ENCODE measurements at places on chromosomes 3 and 15. TPM values are rescaled to one million over a fixed set of nuclear protein-coding genes. Genes with fewer than 3 reads are reported as not detected.
A peak's percentile ranks its signal among the peaks of the same experiment; 100 is the strongest.

Gene P2RY12
- 0.18 TPM for total RNA-seq

Gene C3orf22
- not detected for total RNA-seq

Gene RPS27L
- total RNA-seq, result 193 TPM

Gene CERS3
- not detected for total RNA-seq

Gene PATL2
- 0.72 TPM for total RNA-seq

Gene GMNC
- total RNA-seq, result not detected

Gene TMCO5A
- total RNA-seq, result 0.49 TPM

Gene RLBP1
- total RNA-seq, result not detected

Gene NTRK3
- 19.6 TPM for total RNA-seq

Gene BCHE
- total RNA-seq, result 5.7 TPM

GRCh38 chr3:41836360-41837134 is 125.4 kb downstream of the ULK4 start:
- no peak for DNase-seq

DNA sequence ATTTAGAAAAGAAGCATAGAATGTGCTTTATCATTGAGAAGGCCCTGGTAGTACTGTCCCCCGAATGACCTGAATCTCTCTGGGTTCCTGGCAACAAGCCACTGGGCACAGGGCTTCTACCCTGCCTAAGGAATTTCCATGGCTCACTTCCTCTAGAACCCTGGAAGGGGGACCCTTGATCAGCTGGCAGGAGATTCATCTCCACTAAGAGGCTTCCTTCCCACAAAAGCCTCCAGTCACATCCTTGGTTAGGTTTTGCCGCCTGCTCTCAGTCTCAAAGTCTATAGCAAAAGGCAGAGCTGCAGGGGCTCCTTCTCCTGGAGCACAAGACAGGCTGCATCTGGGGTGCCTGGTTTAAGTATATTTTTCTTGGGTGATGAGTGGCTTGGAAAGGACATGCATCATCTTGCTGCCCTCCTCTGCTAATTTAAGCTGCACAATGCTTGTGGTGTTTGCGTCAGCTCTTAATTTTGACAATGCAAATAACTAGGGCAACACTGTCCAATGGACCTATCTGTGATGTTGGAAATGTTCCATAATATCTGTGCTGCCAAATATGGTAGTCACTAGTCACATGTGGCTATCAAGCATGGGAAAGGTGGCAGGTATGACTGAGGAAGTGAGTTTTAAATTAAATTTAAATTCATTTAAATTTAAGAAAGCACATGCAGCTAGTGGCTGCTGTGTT is 33.4 kb upstream of the RARRES1 start:
- DNase-seq, result no peak

DNA sequence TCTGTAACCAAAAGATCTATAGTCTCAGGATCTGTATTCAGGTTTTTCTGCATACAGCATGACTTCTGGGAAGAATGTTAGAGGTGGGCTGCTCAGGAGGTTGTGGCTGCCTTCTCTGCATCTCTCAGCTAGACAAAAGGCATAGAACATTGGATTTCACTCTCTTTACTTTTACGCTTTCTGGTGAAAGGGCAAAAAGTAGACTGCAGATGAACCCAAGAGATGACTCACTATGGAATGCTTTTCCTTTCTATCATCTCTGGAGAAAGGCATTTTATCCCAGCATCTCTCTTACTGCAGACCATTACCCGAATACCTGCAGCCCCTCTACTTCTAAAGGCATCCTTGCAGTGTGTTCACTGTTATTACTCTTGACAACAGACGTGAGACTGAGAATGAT is 222.2 kb downstream of the WNT5A start:
- no peak for DNase-seq

DNA sequence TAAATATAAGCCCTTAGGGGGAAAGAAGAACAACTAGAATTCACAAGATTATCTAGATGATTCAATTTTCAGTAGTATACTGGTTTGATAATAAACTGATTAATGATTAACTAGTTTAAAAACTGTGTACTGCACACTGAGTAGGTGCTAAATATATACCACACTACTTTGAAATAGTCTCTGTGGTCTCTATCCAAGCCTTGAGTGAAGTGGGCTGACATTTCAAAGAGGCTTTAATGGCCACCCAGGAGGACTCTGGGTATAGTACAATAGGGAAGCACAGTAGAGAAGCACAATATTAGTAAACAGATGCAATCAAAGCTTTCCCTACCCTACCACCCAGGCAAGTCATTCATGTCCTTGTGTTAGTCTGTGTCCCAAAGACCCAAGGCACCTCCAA is 46.7 kb downstream of the FILIP1L start:
- DNase-seq, result no peak

GRCh38 chr3:144477593-144477992 is 506.0 kb downstream of the DIPK2A start:
- no peak for DNase-seq

- no peak for DNase-seq
Measured at GRCh38 chr3:32551087-32551486, 19.6 kb downstream of the DYNC1LI1 start.

DNA sequence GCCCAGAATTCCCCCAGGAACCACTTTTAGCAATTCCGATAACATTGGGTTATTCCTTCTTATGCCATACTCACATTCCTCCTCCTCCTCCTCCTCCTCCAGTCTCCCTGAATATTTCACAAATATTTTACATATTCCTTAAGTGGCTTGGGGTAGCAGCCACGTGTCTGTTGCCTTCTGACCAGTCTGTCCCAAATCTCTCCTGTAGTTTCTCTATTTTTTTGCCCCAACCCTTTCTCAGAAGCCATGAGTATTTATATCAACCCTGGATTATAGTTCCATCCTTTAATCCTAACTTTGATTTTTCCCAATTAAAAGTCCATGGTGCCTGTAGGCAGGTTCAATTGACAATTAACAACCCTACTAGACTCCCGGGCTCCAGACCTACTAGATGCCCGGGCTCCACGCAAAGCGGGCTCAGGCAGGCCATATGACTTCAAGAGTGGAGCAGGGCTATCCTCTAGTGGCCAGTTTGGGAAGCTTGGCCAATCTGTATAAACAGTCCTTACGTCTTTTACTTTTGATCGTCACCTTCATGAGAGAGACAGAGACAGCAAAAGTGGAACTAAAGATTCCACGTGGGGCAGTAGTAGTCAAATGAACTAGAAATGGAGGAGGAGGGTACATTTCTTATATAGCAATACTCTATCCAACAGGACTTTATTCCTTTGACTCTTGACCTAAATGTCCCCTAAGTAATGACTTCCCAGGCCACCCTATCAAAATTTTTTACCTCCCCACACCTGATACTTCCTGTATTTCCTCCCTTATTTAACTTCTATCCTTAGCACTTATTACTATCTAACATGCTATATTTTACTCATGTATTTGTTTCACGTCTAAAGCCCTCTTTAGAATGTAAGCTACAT is 69.7 kb downstream of the USF3 start:
- peak; percentile 67 for DNase-seq

DNA sequence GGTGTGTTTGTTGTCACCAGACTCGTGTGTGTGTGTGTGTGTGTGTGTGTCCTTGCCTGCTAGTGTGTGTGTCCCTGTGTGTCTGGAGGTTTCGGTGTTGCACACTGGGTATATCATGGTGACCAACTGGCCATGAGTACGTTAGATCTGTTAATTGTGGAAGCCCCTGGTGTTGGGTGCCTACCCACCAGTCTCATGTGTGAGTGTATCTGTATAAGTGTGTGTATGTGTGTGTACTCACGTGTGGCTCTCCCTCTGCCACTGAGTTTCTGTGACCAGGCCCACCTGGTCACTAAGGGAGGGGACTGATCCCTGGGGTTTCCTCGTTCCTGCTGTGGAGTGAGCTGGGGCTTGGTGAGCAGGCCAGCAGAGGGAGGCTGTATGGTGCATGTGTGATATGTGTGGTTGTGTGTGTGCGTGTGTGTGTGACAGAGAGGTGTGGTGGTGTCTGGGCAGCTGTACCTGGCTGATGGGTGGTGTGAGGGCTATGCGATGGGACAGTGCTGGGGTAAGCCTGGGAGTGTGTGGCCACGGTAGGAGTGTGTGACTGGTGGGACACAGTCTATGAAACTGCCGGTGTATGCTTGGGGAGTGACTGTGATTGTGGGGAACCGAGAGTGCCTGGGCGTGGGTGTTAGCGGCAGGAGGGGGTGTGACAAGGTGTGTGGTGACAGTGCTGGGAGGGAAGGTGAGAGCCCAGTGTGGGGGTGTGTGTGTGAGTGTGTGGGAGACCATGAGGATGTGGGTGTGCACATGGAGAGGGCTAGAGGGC is 1.8 kb downstream of the PRKCD start:
- peak; percentile 4 for DNase-seq

- DNase-seq, result no peak
Measured at GRCh38 chr3:14663396-14664135, 11.4 kb upstream of the C3orf20 start.

DNA sequence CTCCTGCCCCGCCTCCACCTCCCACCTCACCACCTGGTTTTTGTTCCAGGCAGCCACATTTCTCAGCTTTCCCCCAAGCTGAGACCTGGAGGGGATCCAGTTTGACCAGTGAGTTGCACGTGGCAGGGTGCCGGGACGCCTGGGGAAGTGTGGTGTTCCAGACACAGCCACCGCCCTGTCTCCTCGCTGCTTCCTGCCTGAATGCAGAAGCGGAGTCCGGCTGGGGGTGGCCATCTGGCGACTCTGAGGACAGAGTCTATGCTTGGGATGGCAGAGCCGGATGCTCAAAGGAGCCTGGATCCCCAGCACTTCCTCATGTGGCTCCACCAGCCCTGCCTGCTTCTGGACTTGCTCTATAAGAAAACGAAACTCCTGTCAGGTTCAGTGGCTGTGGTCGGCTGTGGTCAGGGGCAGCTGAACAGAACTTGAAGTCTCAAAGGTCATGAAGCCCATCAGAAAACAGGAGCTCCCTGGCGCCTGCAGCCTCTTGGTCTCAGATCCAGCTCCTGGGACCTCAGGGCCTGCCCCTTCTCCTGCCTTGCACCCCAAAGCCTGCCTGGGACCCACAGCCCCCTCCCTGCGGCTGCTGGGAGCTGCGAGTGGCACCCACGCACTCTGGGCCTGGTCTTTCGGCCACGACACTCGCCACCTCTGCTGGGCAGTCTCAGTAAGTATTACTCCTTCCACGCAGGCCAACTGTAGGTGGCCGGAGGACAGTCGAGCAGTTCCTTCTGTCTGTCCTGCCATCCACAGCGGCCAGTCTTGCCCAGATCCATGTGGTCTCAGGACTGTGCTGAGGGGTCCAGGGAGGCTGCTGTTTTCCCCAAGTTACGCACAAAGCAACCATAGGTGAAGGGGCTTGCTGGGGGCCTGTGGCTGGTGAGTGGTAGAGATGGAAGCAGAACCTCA is 112.8 kb upstream of the MEF2A start:
- DNase-seq, result peak; percentile 38

DNA sequence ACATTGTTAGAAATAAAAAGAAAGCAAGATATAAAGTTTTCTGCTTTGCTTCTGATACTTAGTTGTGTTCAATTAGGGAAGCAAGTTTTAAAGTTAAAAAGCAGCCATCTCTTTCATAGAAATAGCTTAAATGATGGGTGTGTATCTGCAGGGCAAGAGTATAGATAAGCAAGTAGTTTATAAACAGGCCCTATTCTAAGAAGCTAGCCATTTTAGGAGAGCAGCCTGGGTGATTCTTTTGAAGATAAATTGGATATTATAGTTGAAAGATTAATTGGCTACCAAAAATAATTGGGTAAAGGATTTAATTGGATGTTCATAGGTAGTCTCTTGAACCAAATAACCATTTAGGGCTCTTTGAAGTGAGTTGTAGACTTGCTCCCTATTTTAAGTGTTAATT is 5.6 kb downstream of the EIF3J start:
- DNase-seq, result no peak

DNA sequence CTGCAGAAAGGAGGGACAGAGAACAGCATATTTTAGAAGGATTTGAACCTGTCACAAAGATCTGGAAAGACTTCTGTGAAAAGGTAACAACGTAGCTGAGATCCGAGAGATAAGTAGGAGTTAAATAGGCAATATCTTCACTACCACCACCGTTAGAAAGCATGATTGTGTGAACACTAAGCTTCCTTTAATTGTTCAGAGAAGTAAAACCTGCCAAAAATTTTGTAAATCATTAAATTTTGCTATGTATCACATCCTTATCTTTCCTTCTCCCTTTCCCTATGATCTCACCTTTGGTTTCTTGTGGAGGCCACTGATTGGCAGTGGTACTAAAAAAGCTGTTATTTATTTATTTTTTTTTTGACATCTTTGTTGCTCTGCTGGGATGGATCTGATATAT is 346.9 kb downstream of the NLGN1 start:
- DNase-seq, result no peak

DNA sequence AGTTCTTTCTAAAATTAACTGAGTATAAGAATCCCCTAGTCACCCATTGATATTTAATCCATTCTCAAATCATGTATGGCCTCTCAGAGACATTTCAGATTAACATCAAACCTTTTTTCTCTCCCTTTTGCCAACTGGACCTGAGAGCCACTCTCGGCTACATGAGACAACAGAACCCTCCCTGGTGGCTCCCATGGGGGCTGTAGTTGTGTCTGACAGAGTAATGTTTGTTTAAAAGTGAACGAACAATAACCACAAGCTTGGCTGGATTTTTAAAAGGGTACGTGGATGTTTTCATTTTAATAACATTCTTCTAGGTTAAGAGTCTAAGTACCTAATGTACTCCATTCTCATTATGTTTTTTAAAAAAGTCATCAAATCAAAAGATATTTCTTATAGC is 37.1 kb downstream of the P3H2 start:
- DNase-seq, result no peak

DNA sequence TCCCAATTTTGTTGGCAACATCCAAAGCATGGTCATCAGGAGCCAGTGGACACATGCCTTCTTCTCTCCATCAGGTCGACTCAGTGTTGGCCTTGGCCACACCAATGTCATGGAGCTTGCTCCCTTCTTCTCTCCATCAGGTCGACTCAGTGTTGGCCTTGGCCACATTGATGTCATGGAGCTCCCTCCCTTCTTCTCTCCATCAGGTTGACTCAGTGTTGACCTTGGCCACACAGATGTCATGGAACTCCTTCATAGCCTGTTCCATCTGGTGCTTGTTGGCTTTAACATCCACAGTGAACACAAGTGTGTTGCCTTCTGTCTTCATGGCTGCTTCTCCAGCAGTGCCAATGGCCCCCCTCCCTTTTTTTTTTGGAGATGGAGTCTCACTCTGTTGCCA is 70.2 kb downstream of the TMEM44 start:
- DNase-seq, result no peak

- DNase-seq, result no peak
Measured at GRCh38 chr15:51492528-51492927, 130.0 kb downstream of the DMXL2 start.

GRCh38 chr15:73923488-73924164 is 2.6 kb upstream of the LOXL1 start:
- no peak for DNase-seq

- DNase-seq, result no peak
Measured at GRCh38 chr3:111823341-111823855, 35.7 kb upstream of the PHLDB2 start.

- no peak for DNase-seq
Measured at GRCh38 chr3:116032176-116032575, 408.9 kb downstream of the GAP43 start.

GRCh38 chr3:27485866-27486265 is 1.7 kb upstream of the SLC4A7 start:
- DNase-seq, result no peak

DNA sequence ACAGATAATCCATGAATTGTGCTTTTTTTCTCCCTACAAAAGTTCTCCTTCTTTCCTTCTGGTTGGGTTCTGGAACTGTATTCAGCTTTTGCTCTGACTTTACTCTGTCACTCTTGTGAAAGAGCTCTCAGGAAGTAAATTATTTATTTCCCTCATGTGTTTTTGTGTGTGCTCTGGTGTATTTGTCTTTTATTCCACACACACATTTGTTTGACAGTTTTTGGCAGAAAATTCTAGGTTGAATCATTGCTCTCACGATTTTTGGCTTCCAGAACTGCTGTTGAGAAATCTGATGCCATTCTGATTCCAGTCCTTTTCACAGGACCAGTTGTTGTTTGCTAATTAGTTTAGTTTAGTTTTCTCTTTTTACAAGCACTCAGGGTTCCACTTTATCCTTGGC is 172.8 kb downstream of the PLCH1 start:
- DNase-seq, result peak; percentile 70
